NCI-H446 treated with DMSO at 0.1 percent for 48 hours (cell line): ENCODE measurements at places on chromosomes 2 and 18.

- no peak for DNase-seq
Measured at GRCh38 chr2:101415220-101415619, 27.9 kb upstream of the CREG2 start.

DNA sequence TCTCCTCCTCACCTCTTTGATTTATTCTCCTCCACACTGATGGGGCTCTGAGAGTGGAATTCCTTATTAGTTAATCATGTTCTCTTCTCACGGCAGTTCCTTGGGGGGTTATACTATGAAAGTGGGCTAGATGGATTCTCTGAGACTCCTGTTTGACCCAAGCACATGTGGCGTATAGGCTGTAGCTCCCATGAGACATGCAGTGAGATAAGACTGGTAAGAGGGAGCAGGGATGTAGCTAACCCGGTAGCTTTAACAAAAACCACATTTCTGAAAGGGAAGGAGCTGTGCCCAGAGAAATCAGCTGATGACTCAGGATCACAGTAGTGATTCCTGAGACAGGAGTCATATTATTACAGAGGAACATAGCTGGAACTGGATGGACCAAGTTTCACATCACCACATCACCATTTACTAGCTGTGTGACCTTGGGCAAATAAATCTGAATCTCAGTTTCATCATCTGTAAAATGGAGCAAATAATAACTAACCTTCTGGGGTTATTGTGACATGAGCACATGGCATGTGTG is 82.9 kb downstream of the CRIM1 start:
- no peak for DNase-seq

- DNase-seq, result no peak
Measured at GRCh38 chr2:120898961-120899750, 163.5 kb downstream of the GLI2 start.

- DNase-seq, result no peak
Measured at GRCh38 chr2:136019306-136019705, 33.9 kb upstream of the DARS1 start.

GRCh38 chr2:179825494-179825893 is 35.9 kb downstream of the ZNF385B start:
- DNase-seq, result no peak

DNA sequence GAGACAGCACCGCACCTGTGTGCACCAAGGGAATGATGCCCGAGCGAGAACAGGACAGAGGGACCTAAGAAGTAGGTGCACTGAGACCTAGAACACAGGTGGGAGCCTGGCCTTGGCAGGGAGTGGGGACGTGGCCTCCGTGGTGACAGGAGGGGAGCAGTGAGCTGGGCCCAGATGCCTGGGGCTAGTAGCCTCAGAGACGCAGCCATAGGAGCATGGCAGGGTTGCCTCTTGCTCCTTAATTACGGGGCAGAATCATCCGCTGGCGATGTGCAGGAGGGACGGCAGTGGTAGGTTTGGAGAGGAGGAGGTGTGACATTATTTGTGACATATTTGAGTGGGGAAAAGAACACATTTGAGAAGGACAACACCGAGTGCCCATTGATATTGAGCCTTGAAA is 57.0 kb upstream of the HPCAL1 start:
- DNase-seq, result no peak

DNA sequence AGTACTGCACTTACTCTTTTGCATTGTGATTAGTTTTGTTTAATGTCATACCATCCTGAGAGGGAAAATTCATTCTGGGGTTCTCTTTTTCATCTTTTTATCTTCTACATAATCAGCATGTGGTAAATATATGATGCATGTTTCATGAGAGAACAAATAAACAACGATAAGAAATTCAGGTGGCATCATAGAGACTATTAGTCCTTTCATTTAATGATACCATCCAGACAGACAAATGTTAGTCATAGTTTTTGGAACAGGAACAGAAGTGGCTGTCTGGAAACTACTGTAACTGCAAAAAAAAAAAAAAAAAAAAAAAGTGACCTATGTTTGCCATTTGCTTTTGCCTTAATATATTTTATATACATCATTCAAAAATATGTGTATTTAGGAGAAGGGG is 761.0 kb downstream of the EPHA4 start:
- no peak for DNase-seq

DNA sequence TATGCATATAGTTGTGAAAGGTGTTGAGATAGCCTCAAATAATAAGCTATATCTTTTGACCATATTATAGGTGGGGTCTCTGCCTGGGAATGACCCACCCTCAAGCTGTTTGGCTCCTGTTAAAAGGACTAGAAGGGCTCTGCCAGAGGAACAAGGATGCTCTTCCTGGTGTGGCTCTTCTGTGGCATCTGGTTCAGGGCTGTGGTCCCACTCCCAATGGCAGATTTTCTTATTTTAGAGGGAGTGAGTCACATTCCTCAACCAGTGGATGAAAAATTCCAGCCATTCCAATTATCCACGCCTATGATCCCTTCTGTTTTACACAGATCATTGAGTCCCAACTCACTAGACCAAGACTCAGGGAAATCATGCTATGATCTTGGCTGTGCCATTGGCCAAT is 119.9 kb downstream of the PARD3B start:
- DNase-seq, result no peak
